NCI-H2227 treated with DMSO at 0.1 percent for 48 hours (cell line): ENCODE measurements at places on chromosomes 16 and 17.

GRCh38 chr16:85391769-85392583 lies 221.1 kb upstream of the GSE1 start:
- no peak for DNase-seq

- DNase-seq: peak; percentile 36
Measured at GRCh38 chr16:73059779-73060615, 12.1 kb upstream of the ZFHX3 start.

- no peak for DNase-seq
Measured at GRCh38 chr16:11067697-11068141, 123.4 kb downstream of the CLEC16A start.

DNA sequence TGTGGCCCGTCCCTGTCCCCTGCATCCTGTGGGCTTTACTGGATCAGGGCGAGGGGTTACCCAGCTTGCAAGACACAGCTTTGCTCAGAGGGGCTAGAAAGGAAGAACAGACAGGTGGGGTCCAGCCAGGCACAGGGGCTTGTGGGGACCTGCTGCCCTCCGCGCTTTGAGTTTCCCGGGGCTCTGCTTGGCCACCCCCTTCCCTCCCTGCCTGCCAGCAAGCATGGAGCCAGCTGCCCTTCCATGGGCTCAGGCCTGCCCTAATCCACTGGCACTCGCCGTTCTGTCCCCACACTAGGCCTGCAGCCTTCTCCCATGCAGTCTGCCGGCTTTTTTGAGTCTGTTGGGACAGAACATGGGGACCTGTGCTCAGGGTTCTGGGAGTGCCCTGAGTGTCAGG lies 3.4 kb downstream of the SNN start:
- DNase-seq: no peak

- DNase-seq: no peak
Measured at GRCh38 chr16:87816507-87817100, 50.8 kb upstream of the KLHDC4 start.

GRCh38 chr16:73054498-73054812 lies 6.5 kb upstream of the ZFHX3 start:
- no peak for DNase-seq

GRCh38 chr17:68599091-68599490 lies 2.1 kb downstream of the FAM20A start:
- DNase-seq: no peak

DNA sequence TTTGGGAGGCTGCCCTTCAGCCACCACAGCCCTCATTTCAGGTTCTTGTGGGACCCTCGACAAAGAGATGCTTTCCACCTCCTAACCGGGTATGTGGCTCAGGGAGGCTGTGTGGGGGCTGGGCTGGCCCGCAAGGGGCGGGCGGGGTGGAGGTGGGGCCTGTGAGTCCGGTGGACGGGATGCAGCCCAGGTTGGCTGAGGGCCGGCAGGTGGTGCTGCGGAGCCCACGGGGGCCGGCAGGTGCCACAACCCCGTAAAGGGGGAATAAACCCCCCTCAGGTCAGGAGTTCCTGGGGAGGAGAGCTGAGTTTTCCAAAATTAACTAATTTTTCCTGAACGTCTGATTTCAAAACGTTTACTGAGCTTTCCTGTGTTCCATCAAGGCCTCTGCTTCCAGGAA lies 4.9 kb upstream of the CIAO3 start:
- no peak for DNase-seq

GRCh38 chr16:11251525-11252481 lies 4.2 kb downstream of the SOCS1 start:
- DNase-seq: no peak

DNA sequence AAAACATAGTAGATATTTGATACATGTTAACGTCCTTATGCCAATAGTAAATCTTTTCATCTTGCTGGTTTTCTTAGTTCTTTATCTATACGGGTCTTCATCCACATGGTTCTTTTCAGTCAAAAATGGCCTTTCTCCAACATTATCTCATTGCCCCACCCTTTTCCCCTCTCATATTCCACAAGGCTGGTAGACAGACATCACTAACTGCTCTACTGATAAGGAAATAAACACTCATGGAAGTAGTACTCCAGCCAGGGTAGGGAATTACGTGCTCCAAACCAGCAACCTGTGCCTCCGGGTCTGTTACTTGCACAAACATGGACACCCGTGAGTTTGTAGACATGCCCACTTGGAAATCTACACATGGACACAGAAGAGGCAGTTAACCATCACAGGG lies 141.4 kb downstream of the XYLT1 start:
- DNase-seq: no peak
